Activated CD4-positive, alpha-beta T cell treated with anti-CD3 and anti-CD28 coated beads, Interleukin-2, amount 50 U/mL, for 24 hours (primary cell): ENCODE measurements at places on chromosomes 6 and 20.

DNA sequence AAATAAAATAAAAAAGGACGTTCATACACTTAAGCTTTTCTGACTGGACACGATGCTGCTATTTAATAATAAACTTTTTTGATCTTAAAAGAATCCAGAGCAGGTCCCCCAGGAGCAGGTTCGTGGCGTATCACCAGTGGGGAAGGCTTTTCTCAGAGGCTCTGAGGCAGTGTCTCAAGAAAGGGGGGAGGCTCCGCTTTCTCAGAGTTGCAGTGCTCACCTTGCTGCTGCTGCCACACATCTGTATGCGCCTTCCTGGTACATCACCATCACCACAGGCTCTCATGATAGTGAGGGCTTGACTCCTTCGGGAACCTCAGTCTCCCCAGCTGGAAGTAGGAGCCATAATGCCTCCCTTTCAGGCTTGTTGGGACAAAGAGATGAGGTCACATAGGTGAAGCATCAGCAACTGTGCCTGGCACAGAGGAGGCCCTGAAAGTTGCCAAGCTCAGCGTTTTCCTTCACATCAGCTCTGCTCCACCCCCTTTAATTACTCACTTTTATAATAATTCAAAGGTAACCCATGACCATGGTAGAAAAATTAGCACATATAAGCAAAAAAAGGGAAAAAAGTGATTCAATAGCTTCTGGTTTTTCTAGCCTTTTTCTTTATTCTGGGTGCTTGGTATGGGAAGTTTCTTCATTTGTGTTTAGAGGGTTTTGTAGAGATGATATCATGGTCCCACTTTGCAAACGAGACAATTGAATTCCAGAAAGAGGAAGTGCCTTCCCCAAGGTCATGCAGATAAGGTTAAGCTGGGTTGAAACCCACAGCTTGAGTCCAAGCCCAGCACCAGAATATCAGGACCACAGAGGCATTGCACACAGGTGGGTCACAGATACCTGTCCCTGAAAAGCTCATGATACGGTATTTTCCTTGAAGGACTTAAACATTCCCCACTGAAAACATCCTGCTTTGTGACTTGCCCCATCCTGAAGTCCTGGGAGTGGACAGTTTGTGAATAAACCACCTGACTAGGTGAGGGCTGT, 24.5 kb downstream of the SRSF3 start:
- no peak for DNase-seq

DNA sequence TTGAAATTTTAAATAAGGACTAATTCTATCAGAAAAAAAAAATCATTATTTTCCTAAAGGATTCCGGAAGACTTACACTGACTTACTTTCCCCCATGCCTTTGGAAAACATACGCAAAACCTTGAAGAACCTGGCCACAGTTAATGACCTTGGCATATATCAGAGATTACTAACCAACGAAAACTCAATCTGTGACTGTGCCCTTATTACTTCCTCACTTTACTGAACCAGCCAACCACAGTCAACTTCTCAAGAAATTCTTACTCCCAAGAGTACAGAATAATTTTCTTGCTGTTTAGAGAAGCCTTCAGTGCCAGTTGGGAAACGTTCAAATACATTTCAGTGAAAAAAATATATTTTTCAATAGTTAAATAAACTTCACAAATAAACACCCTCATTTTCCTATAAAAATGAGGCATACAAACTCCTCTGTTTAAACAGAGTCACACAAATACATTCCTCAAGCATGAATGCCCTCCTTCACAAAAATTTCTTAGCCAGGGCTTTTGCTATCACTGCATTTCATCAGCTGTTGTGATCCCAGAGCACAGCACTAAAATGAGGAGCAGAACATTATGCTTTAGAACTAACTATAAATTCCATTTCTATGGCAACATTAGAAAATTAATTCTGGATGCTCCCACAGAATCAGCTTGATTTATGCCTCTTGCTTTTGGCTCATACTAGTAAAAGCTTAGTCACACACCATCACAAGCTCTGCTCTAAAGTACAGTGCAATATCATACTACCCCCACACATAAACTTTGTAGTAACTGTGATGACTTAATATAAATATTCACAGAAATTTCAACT, 117.6 kb downstream of the DST start:
- DNase-seq: no peak

- no peak for DNase-seq
Observed at GRCh38 chr6:157708933-157709332, 114.1 kb upstream of the SNX9 start.

GRCh38 chr6:167953551-167953950, 43.9 kb upstream of the KIF25 start:
- DNase-seq: no peak

GRCh38 chr6:129871221-129871620, 10.1 kb upstream of the TMEM244 start:
- DNase-seq: no peak

DNA sequence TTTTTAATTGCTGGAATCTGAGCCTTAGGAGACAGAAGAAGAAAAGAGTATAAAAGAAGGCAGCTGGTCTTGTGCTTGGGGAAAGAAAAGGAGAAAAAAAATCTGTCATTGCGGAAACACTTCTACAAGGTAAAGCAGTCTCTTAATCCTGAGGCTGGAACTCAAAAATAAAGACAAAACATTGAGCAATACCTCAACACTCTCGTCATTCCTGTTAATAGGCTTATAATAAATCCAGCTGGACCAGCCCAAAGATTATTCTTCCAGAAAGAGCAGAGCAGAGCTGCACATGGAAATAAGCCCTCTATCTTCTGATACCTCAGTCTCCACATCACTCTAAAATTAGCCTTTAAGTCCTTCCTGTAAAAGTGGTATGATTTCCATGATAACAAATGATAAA, 62.0 kb upstream of the HIVEP1 start:
- no peak for DNase-seq

DNA sequence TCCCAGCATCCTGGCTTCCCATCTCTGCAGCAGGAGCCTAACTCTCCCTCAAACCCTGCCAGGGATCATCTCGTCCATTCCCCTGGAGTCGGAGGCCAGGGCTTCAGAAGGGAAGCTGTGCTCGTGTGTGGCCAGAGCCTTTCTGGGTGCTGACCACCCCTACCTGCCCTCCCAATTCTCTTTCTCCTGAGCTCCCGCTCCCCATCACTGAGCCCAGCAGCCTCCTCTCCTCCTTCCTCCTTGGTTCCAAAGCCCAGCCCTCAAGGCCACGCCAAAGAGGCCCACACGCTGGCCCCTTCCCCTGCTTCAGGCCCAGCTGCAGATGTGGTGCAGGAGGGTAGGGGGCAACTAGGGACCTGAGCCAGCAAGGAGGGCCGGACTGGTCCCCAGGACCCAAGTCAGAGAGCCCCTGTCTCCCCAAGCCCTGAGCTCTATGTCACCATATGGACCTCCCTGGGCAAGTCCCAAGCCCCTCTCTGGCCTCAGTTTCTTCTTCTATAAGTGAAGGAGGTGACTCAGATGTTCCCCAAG, 1.3 kb downstream of the FAM83C start:
- DNase-seq: no peak

- DNase-seq: no peak
Observed at GRCh38 chr6:100152201-100152600, 158.2 kb upstream of the MCHR2 start.

DNA sequence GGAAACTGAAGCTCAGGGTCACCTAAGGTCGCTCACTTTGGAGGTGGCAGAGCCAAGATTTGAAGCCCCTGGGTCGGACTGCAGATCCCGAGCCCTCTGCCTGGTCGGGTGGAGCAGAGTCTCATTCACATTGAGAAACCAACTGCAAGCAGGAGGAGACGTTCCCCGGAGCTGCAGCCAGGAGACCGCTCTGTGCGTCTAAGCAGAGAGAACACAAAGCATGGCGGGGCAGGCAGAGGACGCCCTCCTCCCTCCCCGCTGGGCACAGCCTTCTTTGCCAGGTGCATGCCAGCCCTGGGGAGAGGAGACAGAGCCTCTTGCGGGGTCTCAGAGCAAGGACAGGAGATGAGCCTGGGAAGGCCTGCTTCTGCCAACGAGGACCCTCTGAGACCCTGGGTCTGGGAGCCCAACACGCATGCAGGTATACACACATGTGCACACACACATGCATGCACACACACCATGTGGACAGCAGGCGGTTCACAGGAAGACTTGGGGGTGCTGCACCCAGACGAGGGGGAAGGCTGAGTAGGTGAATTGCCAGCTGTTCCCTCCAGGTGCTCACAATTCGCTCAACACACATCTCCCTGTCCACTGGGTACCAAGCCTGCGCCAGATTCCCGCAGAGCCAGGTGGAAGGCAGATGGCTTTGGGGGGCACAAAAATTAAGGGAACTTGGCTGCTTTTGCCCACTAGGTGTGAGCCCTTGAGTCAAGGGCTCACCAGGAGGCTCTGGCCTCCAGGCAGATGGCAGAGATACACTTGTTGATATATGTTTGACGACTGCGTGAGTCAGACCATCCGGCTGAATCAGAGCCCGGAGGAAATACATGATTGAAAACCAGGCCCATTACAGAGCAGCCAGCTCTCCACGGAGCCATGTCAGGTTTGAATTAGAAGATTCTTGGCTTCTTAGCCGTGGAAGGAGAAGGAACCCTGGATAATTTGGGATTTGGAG, 5.5 kb upstream of the NTSR1 start:
- DNase-seq: no peak

- DNase-seq: no peak
Observed at GRCh38 chr20:63014710-63015109, 7.9 kb upstream of the BHLHE23 start.

DNA sequence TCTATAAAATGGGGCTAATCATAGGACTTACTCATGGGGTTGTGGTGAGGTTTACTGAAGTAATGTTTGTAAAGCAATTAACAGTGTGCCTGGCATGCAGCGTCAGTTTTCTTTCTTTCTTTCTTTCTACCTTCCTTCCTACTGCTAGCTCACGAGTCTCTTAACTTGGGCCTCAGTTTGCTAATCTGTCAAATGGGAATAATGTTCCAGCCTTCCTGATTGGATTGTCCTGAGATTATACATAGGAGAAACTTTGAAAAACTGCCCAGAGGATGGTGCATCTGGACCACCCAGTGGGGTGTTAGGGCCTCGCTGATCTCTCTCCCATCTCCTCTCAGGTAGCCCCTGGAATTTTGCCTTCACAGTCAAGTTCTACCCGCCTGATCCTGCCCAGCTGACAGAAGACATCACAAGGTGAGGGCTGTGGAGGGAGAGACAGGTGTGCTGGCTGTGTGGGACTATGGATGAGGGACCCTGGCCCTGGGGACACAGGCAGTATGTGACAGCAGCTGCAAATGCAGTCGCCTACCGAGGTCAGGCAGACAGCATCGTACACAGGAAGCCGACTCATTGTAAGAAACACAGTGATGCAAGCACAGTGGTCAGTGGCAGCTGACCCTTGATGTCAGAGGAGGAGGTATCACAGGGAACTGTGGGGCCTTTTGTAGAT, 27.5 kb downstream of the EPB41L1 start:
- DNase-seq: no peak
